ENCODE measurements at places on chromosomes 16 and 17. TPM values are rescaled to one million over a fixed set of nuclear protein-coding genes. Genes with fewer than 3 reads are reported as not detected.

AURKB gene
- 210 TPM for total RNA-seq

TEX14 gene
- 0.10 TPM for total RNA-seq

C16orf74 gene
- 0.21 TPM for total RNA-seq

SRP68 gene
- 86.0 TPM for total RNA-seq

METRNL gene
- 3.0 TPM for total RNA-seq

- peaks cover 44% of the 10 kb centered on the region for H3K36me3 ChIP-seq
- no peaks in the 10 kb centered on the region for H3K4me1 ChIP-seq
- H3K27ac ChIP-seq: no peak overlapping the region
- H3K4me3 ChIP-seq: no peak overlapping the region
Measured at GRCh38 chr16:14606102-14606501, 24.0 kb downstream of the PARN start.
